Activated naive CD4-positive, alpha-beta T cell treated with anti-CD3 and anti-CD28 coated beads, Interleukin-2, amount 50 U/mL, for 72 hours (primary cell): ENCODE measurements at places on chromosomes 5 and 9.

GRCh38 chr5:66987540-66987939 lies 209.1 kb downstream of the CD180 start:
- DNase-seq = no peak

DNA sequence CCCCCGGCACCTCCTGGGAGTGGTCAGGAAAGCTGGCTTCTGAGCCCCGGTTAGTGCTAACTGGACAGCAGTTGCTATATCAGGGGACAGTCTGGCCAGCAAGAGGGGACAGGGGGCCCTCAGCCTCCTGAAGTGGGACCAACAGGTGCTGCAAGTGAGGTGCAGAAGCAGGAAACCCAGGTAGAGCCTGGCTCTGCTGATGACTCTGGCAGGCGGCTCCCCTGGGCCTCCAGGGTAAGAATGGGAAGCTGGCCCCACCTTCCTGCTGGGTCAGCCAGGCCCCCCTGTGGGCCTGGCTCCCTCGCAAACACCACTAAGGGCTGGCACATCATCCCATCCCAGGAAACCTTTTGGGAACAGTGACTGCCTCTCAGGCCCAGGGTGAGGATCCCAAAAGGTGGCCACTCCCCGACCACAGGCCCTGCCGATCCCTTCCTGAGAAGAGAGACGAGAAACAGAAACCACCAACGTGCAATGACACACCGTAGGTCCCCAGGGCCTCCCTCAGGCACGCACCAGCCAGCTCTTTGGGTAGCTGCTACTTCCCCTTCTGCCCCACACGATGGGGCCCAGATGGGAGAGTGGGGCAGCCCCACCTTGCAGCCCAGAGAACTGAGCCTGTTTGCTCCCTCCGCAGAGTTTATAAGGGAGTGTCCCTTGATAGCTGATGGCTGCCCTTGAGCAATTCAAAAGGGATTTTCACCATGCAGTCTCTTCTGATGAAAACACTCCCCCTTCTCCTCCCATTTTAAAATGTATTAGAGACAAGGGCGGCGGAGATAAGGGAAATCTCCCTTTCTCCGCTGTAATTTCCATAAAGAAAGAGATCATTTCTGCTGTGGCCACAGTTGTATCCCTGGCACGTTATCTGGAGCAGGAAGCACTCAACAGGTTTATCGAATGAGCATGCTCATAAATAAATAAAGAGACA lies 76.8 kb downstream of the STK10 start:
- DNase-seq = peak; percentile 94

GRCh38 chr5:135032999-135033861 lies 798 bp downstream of the PITX1 start:
- DNase-seq = no peak

DNA sequence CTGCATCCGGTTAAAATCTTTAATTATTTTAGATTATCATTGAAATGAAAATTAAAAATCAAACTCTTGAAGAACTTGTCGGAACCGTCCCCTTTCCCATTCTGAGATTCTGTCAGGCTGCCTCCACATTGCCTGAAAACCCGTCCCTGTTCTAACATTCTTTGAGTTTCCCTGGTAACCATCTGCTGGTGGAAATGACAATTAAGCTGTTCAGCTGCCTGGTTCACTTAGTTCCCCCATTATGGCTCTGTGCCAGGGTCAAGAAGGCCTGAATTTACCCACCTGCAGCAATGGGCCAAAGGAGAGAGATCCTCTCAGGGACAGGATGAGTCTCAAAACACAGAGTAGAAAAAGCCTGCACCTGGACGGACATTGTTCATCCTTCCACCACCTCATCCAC lies 11.8 kb upstream of the TCOF1 start:
- no peak for DNase-seq

GRCh38 chr9:33682551-33682950 lies 112.8 kb upstream of the PRSS3 start:
- DNase-seq = no peak

- DNase-seq = no peak
These were observed 121.3 kb downstream of the LHFPL2 start for GRCh38 chr5:78527054-78527859.

DNA sequence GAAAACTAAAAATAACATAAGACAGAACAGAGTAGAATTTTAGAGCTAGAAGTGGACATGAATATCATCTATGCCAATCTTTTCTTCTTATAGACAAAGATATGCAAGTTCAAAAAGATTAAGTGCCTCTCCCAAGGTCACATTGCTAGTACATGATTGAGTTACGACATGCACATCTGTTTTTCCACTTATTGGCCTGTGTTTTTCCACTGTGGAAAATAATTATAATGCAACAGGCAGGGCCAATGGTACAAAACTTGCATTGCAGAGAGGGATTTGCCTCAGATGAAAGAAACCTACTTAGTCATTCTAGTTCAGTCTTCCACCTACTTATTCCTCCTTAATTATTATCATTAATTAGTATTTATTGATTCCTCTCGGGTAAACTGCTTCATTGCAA lies 407.8 kb upstream of the SGCD start:
- no peak for DNase-seq

DNA sequence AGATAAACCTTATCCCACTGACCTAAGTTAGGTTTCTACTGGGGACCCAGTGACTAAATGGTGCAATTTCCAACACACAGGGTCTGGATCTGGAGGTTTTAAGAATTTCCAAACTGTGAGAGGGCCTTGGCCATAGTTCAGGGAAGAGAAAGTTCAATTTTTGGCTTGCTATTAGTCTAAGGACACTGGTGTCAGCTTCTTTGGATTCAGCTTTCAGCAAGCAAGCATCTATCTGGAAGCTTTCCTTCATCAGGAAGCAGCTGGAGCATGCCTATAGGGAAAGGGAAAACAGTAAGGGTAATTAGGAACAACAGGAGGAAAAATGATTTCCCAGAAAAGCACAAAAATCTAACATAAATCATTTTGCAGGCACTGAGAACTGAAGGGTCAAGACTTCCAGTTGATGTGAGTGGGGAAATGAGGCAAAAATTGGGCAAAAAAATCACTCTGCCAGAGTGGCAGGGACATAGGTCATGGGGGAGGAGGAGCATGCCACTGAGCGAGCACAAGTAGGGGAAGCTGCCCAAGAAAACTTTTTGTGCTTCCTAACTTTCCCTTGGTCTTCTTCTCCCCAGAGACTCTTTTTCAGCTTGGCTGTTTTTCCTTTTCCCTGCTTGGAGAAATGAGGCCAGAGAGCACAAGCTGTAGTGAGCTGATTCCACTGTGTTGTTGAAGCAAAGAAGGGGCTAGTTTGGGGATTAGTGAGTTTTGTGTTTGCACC lies 299.6 kb downstream of the FGF10 start:
- DNase-seq = no peak
